ENCODE measurements at places on chromosomes 1 and 21.

DNA sequence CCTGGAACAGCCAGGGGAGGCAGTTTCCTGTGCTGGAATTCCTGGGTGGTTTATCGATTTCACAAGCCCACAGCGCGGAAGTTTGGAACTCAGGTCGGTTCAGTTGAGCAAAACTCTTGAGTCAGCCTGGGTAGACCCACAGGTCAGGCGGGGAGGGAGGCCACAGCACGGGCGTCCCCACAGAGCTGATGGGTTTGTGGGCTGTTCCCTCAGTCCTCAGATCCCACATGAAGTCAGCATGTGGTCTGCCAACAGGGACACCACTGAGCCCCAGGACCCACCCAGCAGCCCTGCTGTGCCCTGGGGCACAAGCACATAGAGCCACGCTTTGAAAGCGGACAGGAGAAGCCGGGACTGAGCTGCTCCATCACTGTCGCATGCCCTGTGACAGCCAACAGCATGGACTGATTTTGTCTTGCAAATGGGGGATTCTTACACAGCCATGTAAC is 17.4 kb downstream of the BMP8A start:
- peak; percentile 68 for DNase-seq

GRCh38 chr21:16426936-16427335 is 697.2 kb downstream of the USP25 start:
- DNase-seq, result no peak

- DNase-seq, result no peak
Measured at GRCh38 chr1:233135833-233136232, 159.7 kb downstream of the PCNX2 start.

DNA sequence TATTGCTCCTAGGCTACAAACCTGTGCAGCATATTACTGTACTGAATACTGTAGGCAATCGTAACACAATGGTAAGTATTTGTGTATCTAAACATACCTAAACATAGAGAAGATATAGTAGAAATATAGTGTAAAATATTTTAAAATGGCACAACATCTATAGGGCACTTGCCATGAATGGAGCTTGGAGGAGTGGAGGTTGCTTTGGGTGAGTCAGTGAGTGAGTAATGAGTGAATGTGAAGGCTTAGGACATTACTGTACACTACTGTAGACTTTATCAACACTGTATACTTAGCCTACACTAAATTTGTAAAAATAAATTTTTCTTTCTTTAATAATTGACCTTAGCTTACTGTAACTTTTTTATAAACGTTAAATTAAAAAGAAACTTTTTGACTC is 7.9 kb downstream of the LEFTY2 start:
- DNase-seq, result peak; percentile 72

- DNase-seq, result peak; percentile 49
Measured at GRCh38 chr1:119286587-119287181, 81.9 kb upstream of the HAO2 start.

- peak; percentile 92 for DNase-seq
Measured at GRCh38 chr21:29164323-29164942, 34.0 kb downstream of the MAP3K7CL start.

DNA sequence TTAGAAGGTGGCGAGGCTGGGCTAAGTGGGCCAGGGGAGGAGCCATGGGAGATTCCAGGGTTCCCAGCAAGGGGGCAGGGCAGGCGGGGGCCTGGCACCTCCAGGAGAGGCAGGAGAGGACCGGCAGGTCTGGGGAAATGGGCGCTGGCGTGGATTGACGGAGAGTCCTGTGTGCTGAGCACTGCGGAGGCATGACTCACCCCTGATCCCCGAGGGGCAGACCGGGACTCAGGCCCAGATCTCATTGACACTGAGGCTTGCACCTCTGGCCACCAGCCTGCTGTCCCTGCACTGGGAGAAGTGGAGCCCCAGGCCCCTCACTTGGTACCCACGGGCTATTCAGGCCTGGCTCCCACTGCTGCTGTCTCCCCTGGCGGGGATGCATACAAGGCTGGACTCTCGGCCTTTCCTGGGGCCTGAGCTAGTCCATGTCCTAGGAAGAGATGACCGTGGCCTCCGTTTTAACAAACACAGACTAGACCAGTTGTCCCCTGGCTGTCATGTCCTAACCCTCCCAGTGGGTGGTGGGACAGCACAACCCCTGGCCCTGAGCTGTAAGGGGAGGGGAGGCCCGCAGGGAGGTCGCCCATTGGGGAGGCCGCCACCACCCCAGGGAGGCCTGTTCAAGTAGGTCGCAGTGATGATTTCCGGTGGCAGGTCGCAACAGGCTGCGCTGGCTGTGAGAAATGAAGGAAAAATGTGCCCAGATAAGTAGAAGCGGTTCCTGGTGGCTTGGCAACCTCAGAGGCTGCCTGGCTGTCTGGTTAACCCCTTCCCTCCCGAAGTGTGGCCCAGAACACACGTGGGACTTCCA is 39.7 kb downstream of the RIPK4 start:
- DNase-seq, result peak; percentile 73

GRCh38 chr1:156959414-156959813 is 39.0 kb downstream of the LRRC71 start:
- DNase-seq, result peak; percentile 51

DNA sequence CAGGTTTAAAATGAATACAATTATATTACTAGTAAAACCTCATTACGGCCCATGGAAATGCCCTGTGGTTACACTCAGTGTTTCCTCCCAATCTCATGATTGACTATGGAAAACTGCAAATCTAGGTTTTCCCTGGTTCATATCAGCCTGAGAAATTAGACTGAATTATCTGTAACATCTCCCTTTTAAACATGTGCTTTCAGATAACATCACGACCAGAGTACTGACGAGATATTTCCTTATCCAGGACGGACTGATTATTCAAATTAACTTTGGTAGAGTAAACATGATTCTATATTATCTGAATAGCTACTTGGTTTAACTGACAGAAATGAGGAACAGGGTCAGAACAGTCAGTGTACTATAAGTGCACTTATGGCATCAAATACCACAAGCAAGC is 82.3 kb downstream of the RGS7 start:
- DNase-seq, result no peak
